ENCODE measurements at places on chromosomes 3 and 15.

- DNase-seq, result no peak
Measured at GRCh38 chr3:156388497-156389448, 166.1 kb downstream of the SSR3 start.

DNA sequence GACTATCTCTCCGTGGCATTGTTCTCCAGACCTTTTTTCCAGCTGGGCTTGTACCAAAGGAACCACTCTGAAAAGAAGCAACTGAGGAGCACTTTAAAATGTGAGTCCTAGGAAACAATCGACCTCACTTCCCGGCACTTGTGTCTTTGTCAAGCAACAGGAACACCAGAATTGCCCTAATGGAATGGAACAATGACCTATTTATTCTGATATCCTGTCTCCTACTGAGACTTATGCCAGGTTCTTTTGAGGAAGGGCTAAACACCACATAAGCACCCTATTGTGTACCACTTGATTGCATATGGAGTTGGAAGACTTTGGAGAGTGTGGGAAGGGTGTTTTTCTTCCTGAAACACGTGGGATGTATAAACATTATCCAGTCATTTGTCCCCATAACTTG lies 56.8 kb upstream of the TGFBR2 start:
- DNase-seq, result no peak

- DNase-seq, result no peak
Measured at GRCh38 chr3:132134611-132135010, 99.8 kb upstream of the CPNE4 start.

DNA sequence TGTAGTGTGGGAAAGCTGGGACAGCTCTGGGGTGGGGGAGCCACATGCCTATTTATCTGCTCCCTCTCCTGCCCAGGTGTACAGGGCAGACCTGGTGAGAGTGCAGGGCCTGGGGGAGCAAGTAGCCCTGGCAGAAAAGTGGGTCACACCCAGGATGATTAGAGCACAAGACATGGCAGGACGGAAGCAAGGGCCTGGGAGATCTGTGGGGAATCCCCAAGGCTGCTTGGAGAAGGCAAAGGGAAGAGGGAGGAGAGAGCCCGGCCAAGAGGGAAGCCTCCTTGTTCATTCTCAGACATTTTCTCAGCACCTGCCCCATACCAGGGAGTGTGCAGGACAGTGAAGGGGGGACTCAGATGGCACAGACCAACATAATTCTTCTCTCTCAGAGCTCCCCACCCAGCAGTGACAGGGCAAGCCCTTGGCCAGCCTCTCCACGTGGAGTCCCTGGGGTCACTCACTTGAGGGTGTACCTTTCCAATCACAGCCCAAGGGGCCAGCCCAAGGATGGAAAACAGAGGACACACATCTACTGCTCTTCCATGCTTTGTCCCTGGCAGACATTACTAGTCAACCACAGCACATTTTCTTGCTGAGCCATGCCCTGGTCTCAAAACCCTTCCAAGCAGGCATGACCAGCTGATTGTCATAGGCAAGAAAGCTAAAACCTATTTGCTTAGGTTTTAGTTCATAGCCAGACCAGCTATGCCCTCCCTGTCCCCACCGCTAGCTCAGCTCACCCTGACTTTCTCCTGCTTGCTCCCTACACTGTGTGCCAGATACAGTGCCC lies 4.9 kb upstream of the DUSP7 start:
- DNase-seq, result no peak

- DNase-seq, result no peak
Measured at GRCh38 chr3:122719273-122719921, 38.8 kb downstream of the PARP14 start.

GRCh38 chr15:99731336-99732123 lies 1.7 kb downstream of the LYSMD4 start:
- no peak for DNase-seq

DNA sequence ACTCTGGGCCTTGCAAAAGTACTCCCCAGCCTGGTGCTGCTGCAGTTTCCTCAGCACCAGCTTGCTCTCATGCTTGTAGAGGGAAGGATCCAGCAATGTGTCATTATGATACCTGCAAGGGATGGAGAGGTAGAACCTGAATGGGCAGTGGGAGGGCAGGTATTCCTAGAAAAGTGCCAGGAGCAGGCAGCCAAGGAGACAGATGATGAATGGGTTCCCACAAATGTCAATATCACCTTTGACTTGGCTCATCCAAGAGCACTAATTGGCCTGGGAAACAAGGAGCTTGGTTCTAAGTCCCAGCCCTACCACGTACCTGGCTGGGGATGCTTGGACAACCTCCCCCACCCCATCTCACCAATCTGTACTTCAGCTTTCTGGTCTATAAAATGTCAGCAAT lies 9.4 kb downstream of the CILP start:
- DNase-seq, result no peak

GRCh38 chr3:172332256-172333041 lies 115.8 kb downstream of the GHSR start:
- peak; percentile 30 for DNase-seq

- no peak for DNase-seq
Measured at GRCh38 chr15:71302861-71303410, 187.7 kb downstream of the THSD4 start.

DNA sequence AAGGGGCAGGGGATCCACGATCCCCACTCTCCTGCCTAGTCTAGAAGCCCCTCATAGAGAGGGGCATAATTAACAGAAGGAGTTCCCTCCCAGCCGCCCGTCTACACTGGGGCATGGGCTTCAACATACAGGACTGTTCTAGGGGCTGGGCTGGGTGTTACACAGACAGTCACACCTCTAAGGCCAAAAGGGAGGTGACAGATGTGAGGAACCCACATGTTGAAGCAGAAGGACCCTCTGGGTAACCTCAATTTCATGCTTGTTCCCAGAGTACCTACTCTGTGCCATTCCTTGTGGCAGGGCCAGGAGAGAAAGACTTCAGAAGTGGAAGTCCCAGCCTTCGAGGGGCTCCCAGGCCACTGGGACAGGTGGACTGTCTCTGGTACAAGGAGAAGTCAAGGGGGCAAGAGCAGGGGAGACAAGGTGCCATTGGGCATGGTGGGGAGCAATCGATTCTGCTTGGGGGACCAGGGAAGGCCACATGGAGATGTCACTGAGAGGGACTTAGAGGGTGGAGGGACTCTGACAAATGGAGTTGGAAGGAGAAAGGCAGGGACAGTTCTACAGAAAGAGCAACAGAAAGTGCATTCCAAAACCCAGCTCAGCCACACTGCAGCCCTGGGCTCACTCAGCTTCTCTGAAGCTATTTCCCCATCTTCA lies 71.3 kb downstream of the CPN2 start:
- no peak for DNase-seq
